ENCODE measurements at places on chromosomes 7 and 10.

- DNase-seq = no peak
Observed at GRCh38 chr7:43018446-43018845, 86.3 kb downstream of the MRPL32 start.

DNA sequence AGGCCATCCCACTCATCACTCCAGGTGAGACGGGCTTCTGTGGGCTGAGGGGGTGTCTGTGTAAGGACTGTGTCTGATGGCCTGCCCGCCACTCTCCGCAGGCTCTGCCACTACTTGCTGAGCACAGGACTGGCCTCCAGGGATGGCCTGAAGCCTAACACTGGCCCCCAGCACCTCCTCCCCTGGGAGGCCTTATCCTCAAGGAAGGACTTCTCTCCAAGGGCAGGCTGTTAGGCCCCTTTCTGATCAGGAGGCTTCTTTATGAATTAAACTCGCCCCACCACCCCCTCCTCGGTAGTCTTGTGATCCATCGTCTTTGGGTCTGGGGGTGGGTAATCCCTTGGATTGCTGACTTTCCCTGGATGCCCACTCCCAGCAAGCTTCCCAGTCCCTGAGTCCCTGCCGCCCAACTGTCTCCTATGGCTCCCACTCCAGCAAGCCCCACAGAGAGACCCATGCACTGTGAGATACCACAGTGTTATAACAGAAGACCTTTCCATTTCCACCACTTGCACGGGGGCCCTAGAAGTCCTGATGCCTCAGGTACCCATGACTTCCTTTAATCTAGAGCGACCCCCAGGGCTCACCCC is 4.7 kb downstream of the FXYD4 start:
- no peak for DNase-seq

GRCh38 chr7:125088555-125088954 is 158.9 kb upstream of the POT1 start:
- no peak for DNase-seq

GRCh38 chr10:78770167-78771090 is 298.3 kb upstream of the ZMIZ1 start:
- DNase-seq = no peak

GRCh38 chr10:28095791-28096378 is 97.0 kb upstream of the ODAD2 start:
- no peak for DNase-seq

- no peak for DNase-seq
Observed at GRCh38 chr10:109992485-109992884, 15.3 kb upstream of the ADD3 start.

GRCh38 chr7:124908259-124908658 is 21.4 kb downstream of the POT1 start:
- no peak for DNase-seq

- DNase-seq = no peak
Observed at GRCh38 chr7:36790311-36790787, 66.1 kb upstream of the AOAH start.

DNA sequence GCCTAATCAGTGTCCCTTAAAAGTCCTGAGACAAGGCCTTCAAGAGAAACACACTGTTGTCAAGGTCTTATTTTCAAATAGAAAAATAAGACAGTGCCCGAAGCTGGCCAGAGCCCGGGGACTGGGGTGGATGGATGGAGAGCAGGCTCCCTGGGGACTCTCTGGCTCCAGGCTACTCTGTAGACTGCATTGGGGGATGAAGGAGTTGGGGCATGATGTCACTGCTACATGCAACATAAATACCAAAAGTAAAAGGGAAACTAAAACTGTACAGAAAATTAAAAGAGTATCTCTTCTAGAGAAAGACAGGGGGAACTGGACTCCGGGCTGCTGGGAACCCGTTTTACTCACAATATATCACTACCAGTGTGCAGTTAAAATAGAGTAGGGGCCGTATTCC is 629.8 kb downstream of the KCNMA1 start:
- DNase-seq = no peak

DNA sequence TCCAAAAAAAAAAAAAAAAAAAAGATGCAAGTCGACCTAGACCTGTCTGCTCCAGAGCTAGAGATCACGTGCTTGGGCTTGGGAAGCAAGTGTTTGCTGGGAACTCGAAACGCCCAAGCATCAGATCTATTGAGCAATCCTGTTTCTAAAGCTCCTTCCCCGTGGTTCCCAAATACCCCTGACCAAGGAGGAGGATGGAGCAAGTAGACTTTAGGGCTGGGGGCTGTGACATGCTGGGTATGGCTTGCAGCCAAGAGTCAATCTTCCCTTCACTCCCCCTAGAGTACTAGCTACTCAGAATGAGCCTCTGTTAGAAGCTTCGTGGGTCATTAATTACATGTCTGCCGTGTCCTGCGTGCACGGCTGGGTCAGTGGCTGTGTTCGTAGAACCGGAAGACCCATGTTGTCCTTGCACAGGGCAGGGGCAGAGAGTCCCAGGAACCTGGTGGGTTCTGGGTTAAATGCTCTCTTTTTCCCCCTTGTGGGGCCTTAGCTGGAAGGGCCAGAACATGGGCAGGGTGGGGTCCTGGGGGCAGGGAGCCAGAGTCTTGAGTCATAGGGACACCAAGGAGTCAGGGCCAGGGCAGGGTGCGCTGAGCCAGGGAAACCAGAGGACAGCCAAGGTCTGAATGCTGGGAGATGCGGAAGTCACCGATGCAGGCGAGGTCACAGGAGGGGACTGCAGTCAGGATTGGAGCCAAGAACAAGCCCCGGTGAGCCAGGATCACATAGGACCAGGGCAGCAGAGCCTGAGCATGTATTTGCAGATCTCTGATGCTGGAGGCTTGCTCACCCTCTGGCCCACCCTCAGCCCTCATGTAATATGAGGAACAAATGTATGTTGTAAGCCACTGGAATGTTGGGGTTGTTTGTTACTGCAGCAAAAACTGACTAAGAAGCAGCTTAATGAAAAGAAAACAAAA is 34.6 kb upstream of the TPST1 start:
- DNase-seq = no peak

DNA sequence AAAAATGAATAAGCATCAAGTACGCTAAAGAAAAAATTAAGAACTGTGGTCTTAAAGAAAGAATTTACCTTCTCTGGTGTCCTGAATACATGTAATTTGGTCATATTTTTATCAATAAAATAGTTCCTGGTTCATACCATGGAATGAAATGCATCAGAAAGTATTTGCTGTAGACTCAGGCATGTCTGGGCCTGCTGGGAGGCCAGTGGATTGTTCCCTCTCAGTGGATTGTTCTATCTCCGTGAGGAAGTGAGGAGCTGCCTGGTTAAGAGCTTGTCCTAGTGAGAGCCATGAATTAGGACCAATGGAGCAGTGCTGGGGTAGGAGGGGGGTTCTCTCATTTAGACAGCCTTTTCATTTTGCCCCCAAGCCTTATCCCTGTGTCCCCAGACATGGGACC is 211.7 kb upstream of the HABP2 start:
- no peak for DNase-seq

DNA sequence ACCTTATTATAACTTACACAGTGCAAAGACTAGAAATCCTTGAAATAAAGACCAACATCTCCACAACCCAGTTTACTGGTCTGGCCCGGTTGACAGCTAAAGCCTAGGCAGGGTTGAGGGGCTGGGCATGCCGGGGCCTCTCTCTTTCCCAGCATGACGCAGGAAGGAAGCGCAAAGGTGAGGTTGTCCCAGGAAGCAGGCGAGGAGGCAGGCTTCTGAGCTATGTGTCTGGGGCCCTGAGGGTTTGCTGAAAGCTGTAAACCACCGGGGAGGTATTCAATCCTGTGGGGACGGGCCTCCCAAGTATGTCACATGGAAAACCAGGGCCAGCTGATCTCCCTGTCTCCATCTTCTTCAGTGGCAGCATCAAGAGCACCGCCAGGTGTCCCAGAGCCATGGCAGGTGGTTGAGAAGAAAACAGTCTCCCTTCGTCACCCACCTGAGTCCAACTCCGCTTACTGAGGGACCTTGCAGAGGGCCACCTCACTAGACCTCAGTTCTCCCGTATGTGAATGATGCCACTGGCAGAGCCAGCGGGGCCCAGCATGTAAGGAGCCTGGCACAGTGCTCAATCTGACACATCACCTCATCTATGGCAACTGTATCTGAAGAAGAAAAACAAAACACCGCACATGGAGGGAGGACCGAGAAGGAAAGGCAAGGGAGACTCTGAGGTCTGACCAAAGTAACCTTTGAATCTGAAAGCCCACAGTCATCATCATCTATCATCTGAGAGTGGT is 49.5 kb downstream of the FAM53B start:
- DNase-seq = no peak

DNA sequence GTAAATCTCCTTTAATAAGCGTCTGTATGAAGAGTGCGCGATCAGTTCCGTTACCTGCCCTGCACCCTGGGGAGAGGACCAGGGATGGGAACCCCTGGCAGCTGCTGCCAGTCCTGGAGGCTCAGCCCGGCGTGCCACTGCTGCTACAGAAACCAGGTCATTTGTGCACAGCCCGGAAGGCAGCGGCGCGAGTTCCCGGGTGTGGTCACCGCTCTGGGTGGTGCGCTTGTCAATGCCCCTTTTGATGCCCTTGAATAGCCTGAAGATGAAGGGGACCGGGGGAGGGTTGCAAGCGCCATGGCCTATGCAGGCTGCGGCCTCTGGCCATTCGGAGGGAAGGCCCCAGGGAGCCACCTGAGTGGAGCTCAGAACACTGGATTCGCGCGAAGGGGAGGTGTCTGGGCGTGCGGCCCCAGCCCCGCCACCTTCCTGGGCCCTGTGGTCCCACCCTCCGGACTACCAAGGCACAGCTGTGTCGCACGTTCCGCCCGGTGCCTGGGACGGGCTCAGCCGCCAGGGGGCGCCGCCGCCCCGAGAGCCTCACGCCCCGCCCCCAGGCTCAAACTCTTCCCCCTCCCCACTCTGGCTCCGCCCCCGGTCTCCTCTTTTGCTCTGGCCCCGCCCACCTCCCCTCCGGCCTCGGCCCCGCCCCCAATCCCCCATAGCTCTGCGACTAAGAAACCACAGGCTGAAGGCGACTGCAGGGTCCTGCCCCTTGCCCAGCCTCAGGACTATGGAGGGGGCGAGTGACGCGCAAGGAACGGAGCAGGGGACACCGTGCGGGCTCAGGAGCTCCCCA is 16.5 kb downstream of the AP5Z1 start:
- peak; percentile 56 for DNase-seq

DNA sequence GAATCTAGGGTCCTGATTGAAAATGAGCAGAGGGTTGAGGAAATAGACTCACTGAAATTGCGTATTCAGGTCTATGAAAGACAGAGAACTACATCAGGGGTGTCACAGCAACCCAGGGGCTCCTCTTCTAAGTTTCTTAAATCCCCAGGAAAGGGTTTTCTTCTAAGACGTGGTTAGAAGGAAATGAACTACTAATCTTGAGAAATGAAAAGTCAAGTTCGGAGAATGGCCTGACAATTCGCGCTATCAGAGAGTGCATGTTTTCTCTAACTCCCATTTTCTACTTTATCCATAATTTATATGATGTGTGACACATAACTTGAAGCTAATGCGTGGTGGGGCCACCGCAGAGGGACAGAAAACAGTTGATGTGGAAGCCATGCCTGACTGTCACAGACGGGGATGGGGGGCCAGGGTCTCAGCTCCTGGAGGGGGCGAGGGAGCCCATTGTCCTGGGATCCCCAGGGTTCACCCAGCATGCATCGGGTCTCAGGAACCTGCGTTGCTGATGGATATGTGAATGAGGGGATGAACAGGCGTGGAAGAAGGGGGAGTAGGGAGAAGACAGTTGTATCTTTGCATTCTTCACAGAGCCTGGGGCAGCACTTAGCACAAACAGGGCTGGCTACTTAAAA is 86.3 kb downstream of the PTPRE start:
- DNase-seq = no peak

GRCh38 chr7:158611541-158611940 is 23.9 kb upstream of the PTPRN2 start:
- DNase-seq = no peak

DNA sequence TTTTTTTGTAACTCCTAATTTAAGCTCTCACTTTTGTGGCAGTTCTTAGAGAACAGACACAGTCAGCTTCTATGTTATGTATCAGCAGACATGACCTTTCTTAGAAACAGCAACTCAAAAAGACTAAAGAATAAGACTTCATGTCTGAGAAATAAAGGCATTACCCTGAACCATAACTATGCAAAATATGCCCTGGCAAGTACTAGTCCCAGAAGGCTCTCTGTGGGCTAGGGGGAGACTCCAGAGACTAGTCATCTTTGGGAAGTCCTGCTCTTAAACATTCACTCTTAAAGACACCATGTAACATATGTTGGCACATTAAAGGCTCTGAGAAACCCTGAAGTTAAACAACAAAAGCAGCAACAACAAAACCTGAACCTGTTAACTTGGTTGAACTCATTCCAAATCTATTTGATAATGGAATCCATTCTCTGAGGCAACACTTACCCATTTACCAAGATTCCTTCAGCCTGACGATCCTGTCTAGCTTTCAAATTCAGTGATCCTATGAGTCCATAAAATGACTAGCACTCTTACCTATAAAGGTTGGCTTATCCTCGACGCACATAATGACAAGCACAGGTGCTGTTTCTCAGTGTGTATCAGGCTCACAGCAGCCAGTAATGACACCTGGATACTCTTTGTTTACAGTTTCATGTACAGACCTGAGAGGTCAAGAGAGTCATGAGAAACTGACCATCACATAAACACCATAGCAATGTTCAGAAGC is 62.3 kb downstream of the OSBPL3 start:
- DNase-seq = no peak

GRCh38 chr7:33550979-33551378 is 354.4 kb upstream of the BMPER start:
- no peak for DNase-seq

GRCh38 chr10:49153971-49154370 is 20.1 kb upstream of the FAM170B start:
- no peak for DNase-seq

- no peak for DNase-seq
Observed at GRCh38 chr7:128000854-128001265, 30.4 kb downstream of the LRRC4 start.

- DNase-seq = no peak
Observed at GRCh38 chr10:118239236-118239630, 102.9 kb downstream of the FAM204A start.

- no peak for DNase-seq
Observed at GRCh38 chr7:137484326-137484725, 140.8 kb upstream of the PTN start.

DNA sequence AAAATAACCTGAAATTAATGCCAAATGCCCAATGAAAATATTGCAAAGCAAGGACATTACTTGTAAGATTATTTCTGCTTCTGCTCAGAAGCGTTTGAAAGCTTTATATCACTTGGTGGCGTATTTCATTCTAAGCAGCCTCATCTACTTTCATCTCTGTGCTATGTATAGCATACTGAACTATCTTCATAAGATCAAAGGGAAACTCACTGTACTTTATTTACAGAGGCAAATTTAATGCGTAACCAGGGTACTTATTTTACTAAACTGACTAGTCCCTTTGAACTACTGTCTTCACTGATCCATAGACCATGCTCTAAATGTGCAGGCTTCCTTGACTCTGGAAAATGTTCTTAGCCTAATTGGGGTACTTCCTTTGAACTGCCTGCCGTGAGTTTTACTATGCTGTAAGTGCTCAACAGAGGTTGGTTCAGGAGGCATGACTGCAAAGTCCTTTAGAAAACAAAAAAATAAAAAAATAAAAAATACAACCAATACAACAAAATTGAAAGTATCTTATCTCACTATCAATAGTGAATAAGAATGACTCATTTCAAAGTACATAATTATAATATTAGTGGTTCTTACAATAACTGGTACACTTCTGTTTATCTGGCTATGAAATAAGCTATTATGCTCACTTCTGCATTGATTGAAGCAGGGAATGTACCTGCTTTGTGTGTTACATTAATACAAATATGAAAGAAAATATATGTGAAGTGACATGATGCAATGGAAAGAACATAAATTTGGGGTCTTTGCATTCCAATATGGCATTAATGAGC is 41.0 kb upstream of the TSPAN12 start:
- DNase-seq = no peak

Measured in activated naive CD4-positive, alpha-beta T cell (primary cell).